ENCODE measurements at places on chromosomes 11 and 22. TPM values are rescaled to one million over a fixed set of nuclear protein-coding genes. Genes with fewer than 3 reads are reported as not detected.

- no peak for DNase-seq
- no peaks in the 10 kb centered on the region for H3K4me1 ChIP-seq
- H3K27ac ChIP-seq = no peak overlapping the region
- H3K36me3 ChIP-seq = peaks cover 4% of the 10 kb centered on the region
- no peak overlapping the region for H3K4me3 ChIP-seq
Measured at GRCh38 chr22:46841522-46841921, 79.1 kb downstream of the TBC1D22A start.

APLNR gene
- total RNA-seq = not detected

- DNase-seq = no peak
- H3K4me3 ChIP-seq = no peak overlapping the region
- H3K36me3 ChIP-seq = peaks cover 2% of the 10 kb centered on the region
- H3K27me3 ChIP-seq = peaks cover 11% of the 10 kb centered on the region
- H3K4me1 ChIP-seq = peaks cover 30% of the 10 kb centered on the region
- H3K27ac ChIP-seq = no peak overlapping the region
Measured at GRCh38 chr11:36417154-36417553, 92.9 kb downstream of the TRAF6 start.

C11orf16 gene
- not detected for total RNA-seq

MEI1 gene
- 37.3 TPM for total RNA-seq

- no peak overlapping the region for H3K4me3 ChIP-seq
- DNase-seq = no peak
- no peaks in the 10 kb centered on the region for H3K4me1 ChIP-seq
- H3K27me3 ChIP-seq = no peaks in the 10 kb centered on the region
- H3K36me3 ChIP-seq = peaks cover 5% of the 10 kb centered on the region
Measured at GRCh38 chr11:76512851-76513653, 68.2 kb downstream of the EMSY start.

ZNF215 gene
- total RNA-seq = 1.1 TPM

DNA sequence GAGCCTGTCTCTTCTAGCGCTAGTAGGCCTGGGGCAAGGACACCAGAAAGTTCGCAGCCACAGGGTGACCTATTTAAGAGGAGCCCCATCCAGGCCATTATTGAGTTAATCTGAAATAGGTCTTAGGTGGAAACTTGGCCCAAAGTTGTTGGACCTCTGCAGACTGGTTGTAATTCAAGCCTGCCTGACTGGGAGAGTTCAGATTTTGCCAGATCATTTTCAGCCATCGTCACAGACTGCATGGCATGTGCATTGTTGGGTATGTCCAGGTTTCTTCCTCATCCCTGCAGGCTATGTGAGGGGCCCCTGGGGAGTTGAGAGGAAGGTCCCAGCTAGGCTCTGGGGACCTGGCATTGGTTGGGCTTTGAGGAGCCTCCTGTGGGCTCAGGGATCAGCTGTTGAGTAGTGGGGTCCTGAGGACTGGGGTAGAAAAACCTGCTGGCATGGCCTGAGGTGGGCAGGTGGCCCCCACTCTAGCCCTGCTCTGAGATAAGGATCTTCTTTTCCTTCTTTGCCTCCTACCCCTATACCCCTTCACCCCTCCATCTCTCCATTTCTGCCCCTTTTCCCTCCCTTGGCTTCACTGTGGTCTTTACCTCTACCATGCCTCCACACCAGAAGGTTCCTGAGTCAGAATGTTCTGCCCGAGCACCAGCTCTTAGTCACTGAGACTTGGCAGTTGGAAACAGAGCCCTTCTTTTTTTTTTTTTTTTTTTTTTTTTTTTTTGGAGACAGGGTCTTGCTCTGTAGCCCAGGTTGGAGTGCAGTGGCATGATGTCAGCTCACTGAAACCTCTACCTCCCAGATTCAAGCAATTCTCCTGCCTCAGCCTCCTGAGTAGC is 112.7 kb downstream of the MORC2 start:
- H3K27ac ChIP-seq = no peak overlapping the region
- DNase-seq = peak; percentile 32
- H3K4me1 ChIP-seq = no peaks in the 10 kb centered on the region
- H3K4me3 ChIP-seq = no peak overlapping the region
- peaks cover 6% of the 10 kb centered on the region for H3K27me3 ChIP-seq

INS gene
- not detected for total RNA-seq

- no peak overlapping the region for H3K4me3 ChIP-seq
- no peak for DNase-seq
- H3K27me3 ChIP-seq = peaks cover 55% of the 10 kb centered on the region
- peaks cover 16% of the 10 kb centered on the region for H3K4me1 ChIP-seq
- H3K27ac ChIP-seq = no peak overlapping the region
Measured at GRCh38 chr11:67562963-67563704, 20.5 kb upstream of the GSTP1 start.

DNA sequence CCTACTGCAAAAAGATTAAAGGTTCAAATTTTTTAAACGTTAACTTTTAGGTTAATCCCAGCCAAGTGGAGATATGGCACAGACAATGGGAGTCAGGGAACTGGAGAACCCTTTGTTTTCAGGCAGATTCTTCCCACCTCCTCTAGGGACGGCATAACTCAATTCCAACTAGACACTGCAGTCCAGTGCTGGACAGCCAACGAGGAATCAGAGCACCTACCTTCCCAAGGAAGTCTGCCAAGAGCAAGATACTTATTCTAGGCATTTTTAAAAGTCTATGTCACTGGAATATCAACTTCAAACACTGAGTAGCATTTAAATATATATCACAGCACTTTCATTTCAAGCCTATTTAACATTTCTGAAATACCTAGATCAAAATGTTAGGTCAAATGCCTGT is 7.3 kb downstream of the CADM1 start:
- H3K27me3 ChIP-seq = peaks cover 23% of the 10 kb centered on the region
- no peak overlapping the region for H3K27ac ChIP-seq
- H3K36me3 ChIP-seq = no peaks in the 10 kb centered on the region
- no peaks in the 10 kb centered on the region for H3K4me1 ChIP-seq
- no peak overlapping the region for H3K4me3 ChIP-seq

- no peaks in the 10 kb centered on the region for H3K36me3 ChIP-seq
- no peak for DNase-seq
- no peak overlapping the region for H3K4me3 ChIP-seq
- H3K4me1 ChIP-seq = no peaks in the 10 kb centered on the region
- no peaks in the 10 kb centered on the region for H3K27me3 ChIP-seq
- no peak overlapping the region for H3K27ac ChIP-seq
Measured at GRCh38 chr22:49536571-49537131, 291.0 kb downstream of the BRD1 start.

GRCh38 chr22:27181537-27181936 is 524.1 kb downstream of the MIAT start:
- no peaks in the 10 kb centered on the region for H3K27me3 ChIP-seq
- no peak for DNase-seq
- H3K4me1 ChIP-seq = no peaks in the 10 kb centered on the region
- no peak overlapping the region for H3K27ac ChIP-seq

DNA sequence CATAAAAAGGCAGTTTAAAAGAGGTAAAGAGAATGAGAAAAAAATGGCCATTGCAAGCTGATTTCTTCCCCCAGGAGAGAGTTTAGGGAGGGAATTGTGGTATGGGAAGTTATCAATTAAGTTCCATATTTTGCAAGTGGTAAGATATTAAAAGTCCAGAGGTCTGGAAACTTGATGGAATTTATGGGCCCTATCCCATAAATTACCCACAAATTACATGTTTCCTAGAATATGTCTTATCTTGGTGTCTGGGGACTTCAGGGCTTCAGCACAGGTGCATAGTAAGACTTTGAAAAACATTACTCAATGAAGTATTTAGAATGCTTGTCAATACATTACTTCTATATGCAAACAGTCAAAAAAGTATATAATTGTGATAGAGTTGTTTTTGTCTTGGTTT is 614.9 kb upstream of the LRRC4C start:
- H3K27me3 ChIP-seq = no peaks in the 10 kb centered on the region
- no peaks in the 10 kb centered on the region for H3K4me1 ChIP-seq
- H3K27ac ChIP-seq = no peak overlapping the region
- DNase-seq = no peak

GRCh38 chr11:77672264-77672663 is 34.7 kb upstream of the CLNS1A start:
- H3K27me3 ChIP-seq = no peaks in the 10 kb centered on the region
- H3K27ac ChIP-seq = no peak overlapping the region
- H3K36me3 ChIP-seq = peaks cover 63% of the 10 kb centered on the region
- H3K4me1 ChIP-seq = no peaks in the 10 kb centered on the region

- no peaks in the 10 kb centered on the region for H3K27me3 ChIP-seq
- no peaks in the 10 kb centered on the region for H3K36me3 ChIP-seq
- H3K27ac ChIP-seq = no peak overlapping the region
- DNase-seq = no peak
Measured at GRCh38 chr11:1560002-1560648, 11.9 kb downstream of the DUSP8 start.

MYO18B gene
- total RNA-seq = 3.6 TPM

PNPLA2 gene
- total RNA-seq = 70.0 TPM

DNA sequence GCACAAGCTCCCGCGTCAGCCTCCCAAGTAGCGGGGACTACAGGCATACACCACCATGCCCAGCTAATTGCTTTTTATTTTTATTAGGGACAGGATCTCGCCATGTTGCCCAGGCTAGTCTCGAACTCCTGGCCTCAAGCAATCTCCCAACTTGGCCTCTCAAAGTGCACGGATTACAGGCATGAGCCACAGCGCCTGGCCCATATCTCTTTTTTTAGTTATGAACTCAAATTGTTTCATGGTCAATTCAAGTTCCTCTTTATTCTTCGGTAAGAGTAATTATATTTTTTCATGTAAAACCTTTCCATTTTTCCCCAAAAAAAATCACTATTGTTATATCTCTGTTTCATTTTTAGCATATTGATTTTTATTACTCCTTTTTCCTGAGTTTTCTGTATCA is 25.5 kb downstream of the FCHSD2 start:
- H3K4me1 ChIP-seq = peaks cover 4% of the 10 kb centered on the region
- peaks cover 51% of the 10 kb centered on the region for H3K36me3 ChIP-seq
- H3K27me3 ChIP-seq = no peaks in the 10 kb centered on the region
- DNase-seq = no peak

GAS2 gene
- total RNA-seq = 2.0 TPM

C22orf15 gene
- 2.8 TPM for total RNA-seq

DNA sequence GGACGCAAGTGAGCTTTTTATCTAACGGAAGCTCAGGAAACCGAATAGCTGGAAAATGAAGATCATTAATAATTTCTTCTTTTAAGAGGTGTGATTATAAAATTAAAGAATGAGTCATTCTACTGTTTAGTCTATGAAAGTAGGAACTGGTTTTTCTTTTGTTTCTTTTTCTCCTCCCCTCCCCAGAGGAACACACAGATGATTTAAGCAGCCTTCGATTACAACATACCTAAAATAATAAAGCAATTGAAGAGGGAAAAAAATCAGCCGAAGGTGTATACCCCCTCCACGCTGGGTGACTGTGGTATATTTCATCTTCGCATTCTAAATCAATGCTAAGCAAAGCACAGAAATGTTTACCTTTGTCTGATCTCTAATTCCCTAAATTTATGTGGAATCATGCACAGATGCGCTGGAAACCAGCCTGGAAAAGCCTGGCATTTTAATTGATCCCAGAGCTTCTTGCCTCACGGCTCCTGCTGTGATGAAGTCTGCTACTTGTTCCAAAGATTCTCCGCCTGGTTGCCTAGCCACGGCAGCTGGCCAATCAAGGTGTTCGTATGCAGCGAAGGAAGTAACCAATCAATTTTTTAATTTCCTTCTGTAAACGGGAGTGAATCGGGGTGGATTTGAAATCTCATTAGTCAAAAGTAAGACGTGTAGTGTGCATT is 133.9 kb downstream of the FANCF start:
- H3K4me3 ChIP-seq = no peak overlapping the region
- H3K4me1 ChIP-seq = no peaks in the 10 kb centered on the region
- no peaks in the 10 kb centered on the region for H3K36me3 ChIP-seq
- DNase-seq = no peak
- H3K27ac ChIP-seq = no peak overlapping the region
- H3K27me3 ChIP-seq = no peaks in the 10 kb centered on the region

GRCh38 chr22:25623310-25623734 is 58.8 kb downstream of the GRK3 start:
- DNase-seq = peak; percentile 67
- peaks cover 52% of the 10 kb centered on the region for H3K4me1 ChIP-seq
- H3K4me3 ChIP-seq = peak overlapping the region; percentile 1
- H3K27ac ChIP-seq = peak overlapping the region; percentile 54

DBX1 gene
- not detected for total RNA-seq

DNA sequence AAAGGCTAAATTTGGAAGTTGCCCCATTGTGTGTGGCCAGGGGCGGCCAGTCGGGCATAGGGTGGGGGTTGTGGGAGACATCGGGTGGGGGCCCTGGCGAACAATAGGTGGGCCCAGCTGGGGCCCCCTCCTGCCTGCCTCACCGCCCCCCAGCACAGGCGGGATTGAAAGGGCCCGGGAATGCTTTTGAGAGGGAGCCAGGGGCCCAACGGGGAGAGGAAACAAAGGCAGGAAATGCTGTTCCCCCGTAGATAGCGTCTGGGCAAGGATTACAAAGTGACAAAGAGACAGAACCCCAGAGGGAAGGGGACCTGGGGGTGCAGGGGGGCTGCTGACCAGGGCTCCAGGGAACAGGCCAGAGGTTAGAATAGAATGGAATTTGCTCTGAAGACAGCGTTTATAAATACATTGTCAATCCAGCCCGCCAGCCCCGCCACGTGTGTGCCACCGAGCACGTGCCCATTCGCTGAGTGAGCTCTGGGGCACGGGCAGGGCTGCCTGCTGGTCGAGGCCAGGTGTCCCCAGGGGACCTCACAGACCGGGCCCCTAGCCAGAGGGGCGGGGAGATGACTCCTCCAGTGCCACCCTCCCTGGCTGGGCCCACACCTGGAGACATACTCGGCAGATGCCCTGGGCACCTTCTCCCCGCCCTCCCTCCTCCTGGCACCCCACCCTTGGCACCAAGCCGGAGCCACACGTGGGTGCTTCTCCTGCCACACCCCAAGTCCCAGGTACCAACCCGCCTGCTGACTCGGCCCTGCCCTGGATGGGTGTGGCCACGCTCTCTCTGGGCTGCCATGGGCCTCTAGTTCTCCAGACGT is 9.7 kb downstream of the PDGFB start:
- peaks cover 16% of the 10 kb centered on the region for H3K4me1 ChIP-seq
- no peak for DNase-seq
- no peak overlapping the region for H3K4me3 ChIP-seq
- no peak overlapping the region for H3K27ac ChIP-seq

- no peaks in the 10 kb centered on the region for H3K27me3 ChIP-seq
- no peak overlapping the region for H3K27ac ChIP-seq
- H3K4me3 ChIP-seq = no peak overlapping the region
Measured at GRCh38 chr11:420054-420910, 5.5 kb upstream of the SIGIRR start.

MRGPRX4 gene
- not detected for total RNA-seq

GRCh38 chr11:15541079-15541478 is 426.4 kb downstream of the INSC start:
- H3K4me3 ChIP-seq = no peak overlapping the region
- H3K4me1 ChIP-seq = no peaks in the 10 kb centered on the region
- H3K36me3 ChIP-seq = no peaks in the 10 kb centered on the region
- DNase-seq = no peak
- H3K27me3 ChIP-seq = no peaks in the 10 kb centered on the region
